Stimulated activated CD4-positive, alpha-beta T cell treated with anti-CD3 and anti-CD28 coated beads, Interleukin-2, amount 100 ng/mL, for 4 hours (primary cell): ENCODE measurements at places on chromosomes 13 and 19.
A peak's percentile ranks its signal among the peaks of the same experiment; 100 is the strongest.

DNA sequence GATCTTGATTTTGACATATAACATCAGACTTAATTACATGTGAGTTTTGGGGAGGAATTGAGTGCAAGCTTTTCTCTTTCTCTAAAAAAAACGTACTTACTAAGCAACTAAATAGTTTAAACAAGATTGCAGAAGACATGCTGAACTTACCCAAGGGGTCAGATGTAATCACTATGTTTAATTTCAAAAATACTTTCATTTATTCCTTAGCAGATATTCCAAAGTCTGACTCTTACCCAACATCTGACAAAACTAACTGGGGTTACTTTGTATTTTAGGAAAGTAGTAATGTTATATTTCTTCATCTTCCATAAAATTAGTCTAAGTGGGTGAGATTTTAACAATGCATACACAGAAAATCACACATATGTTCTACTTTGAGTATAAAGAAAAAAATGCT, 270.2 kb downstream of the DNAJC15 start:
- DNase-seq: no peak

DNA sequence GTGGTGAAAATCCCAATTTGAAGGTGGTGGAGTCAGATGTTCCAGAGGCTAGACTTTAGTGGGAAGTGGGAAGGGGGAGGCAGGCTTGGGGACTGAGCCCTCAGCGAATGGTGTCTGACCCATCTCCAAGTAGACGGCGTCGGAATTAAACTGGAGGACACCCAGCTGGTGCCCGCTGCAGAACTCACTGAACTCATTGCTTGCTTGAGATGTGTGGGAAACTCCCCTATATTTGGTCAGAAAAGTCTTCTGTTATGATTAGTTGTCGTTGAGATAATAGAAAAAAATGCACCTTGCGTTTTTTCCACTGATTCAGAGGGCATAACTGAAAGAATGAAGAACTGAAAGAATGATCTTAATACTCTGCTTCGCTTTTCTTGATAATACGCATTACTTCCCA, 871 bp upstream of the ZNF583 start:
- no peak for DNase-seq

GRCh38 chr19:37909661-37910199, 2.7 kb downstream of the SIPA1L3 start:
- DNase-seq: no peak

GRCh38 chr19:55593096-55593772, 6.1 kb downstream of the FIZ1 start:
- DNase-seq: no peak

GRCh38 chr19:10553087-10553667, 9.5 kb downstream of the ATG4D start:
- DNase-seq: no peak

DNA sequence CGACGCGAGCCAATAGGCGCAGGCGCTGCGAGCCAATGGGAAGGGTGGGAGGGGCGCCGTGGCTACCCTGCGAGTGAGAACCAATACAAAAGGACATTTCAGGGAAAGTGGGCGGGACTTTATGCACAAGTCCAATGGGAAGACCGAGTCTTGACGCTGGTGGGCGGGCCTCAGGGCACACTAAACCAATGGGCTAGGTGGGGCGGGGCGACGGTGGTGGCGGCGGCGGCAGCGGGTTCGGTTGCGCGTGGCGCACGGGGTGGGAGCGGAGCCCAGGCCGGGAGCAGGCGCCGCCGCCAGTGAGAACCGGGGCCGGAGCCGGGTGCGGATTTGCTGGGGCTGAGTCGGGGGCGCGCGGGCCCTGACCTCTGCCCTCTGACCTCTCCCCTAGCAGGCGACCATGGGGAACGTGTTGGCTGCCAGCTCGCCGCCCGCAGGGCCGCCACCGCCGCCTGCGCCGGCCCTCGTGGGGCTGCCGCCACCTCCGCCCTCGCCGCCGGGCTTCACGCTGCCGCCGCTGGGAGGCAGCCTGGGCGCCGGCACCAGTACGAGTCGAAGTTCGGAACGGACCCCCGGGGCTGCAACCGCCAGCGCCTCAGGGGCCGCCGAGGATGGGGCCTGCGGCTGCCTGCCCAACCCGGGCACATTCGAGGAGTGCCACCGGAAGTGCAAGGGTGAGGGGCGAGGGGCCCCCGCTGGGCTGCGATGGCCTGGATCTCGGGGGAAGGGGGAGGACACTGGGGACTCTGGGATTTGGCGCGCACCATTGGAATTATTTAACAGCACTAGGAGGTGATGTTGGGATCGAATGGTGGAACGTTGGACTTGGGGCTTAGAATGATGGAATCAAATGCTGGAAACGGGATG, at the start of gene TOMM40:
TSS of gene TOMM40 (plus strand) at position 239 of the 867 bp plus-strand sequence. CDS start at position 401, 162 bp downstream.
- peak; percentile 100 for DNase-seq

DNA sequence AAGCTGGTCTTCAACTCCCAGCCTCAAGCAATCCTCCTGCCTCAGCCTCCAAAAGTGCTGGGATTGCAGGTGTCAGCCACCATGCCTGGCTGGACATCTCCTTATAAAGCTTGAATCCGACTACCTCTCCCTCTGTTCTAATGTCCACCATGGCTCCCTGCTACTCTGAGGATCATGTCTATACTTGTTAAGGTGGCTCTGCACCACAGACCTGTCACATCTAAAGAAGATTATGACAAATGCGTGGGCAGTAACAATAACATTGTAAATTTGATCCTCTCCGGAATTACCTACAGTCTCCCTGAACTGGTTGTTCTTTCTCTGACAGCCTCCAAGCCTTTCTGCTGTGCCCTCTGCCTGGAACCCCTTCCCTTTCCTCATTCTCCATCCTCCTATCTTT, 1.8 kb downstream of the NXNL1 start:
- no peak for DNase-seq

DNA sequence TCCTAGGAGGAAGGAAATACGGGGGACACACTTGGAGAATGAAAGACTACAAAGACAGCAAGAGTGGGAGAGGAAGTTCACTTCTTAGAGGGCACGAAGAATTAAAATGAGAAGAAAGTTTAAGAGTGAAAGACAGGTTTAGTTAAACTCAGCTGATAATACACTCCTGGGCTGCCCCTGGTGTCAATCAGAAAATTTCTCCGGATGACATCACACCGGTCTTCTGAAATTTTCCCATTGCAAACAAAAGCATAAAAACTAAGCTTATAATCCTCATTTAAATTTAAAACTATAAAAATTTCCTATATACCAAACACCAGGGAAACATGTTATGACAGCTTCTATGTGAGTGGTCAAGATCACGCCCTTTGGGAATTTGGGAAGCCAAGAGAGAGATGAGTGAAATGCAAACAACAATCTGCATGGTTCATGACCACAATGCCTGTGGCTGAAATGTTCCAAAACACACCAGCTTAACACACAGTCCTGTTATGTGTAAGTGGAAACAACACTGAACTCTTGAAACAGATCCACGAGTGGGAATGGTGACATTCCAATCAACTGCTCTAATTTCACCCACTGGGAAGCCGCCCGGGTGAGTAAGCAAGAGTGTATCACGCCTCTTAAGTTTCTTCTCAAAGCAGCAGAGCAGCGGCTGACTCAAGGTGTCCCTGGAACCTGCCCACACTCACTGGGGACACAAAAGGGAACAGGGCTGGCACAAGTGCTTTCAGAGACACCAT, 49.0 kb downstream of the BRD4 start:
- DNase-seq: no peak

GRCh38 chr13:40172149-40172591, 494.3 kb downstream of the FOXO1 start:
- no peak for DNase-seq

DNA sequence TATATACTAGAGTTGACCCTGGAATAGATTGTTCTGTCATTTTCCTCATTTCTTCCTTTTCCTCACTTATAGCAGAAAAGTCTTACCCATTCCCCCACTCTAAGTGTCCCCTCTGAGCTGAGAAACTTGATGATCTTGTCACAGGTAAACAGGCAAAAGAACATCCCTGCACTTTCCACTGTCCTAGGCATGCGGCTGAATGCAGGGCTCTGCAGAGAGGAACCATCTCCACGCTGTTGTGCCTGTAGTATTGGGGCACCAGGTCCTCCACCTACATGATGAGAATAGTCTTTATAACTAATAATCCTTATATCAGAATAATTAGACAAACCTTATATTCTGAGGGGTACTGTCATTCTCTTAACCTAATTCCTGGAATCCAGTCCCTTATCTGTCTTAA, 211.3 kb downstream of the RBM26 start:
- DNase-seq: no peak

DNA sequence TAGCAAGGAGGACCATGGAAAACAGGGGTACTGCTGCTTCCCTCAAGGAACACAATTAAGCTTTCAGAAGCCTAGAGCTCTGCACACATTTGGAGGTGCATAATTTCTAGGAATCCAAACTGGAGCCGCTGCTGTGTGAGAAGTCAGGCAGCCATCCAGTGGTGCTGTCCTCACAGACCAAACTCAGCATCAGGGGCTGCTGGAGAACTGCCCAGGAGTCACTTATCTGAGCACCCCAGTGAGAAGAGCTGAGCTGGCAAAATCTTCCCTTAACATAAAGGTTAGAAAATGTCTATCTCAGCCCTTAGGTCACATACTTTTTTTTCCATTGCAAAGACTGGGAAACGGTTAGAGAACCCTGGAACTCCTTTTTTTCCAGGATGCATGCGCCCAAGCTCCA, 72.8 kb downstream of the ATP7B start:
- DNase-seq: no peak

GRCh38 chr13:66759919-66760318, 470.2 kb downstream of the PCDH9 start:
- no peak for DNase-seq

DNA sequence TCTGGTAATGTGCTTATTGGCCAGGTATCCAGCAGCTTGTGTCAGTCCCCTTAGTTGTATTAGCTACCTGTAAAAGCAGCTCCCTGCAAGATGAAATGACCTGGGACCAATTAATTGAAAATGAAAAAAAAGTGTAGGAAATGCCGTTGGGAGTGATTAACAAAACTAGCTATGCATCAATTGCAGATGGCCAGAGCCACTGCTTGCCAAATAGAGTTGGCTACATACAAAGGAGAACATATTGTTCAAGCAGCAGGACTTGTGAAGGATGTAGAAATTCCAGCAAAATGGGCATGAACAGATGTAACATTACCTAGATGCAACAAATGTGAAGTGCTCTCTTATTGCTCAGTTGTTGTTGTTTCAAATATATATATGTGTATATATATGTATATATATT, 300.5 kb downstream of the PCDH17 start:
- no peak for DNase-seq
